ENCODE measurements at places on chromosomes 3 and 15. TPM values are rescaled to one million over a fixed set of nuclear protein-coding genes. Genes with fewer than 3 reads are reported as not detected.

- peak; percentile 60 for DNase-seq
These were observed 9.0 kb downstream of the PPM1M start for GRCh38 chr3:52254608-52255007.

The MEGF11 gene
- 0.97 TPM for total RNA-seq

The GOLGA8T gene
- not detected for total RNA-seq

The TRIM42 gene
- total RNA-seq = not detected

GRCh38 chr15:35874260-35874905, 328.4 kb upstream of the DPH6 start:
- no peak for DNase-seq

GRCh38 chr3:105862217-105862616, 6.6 kb downstream of the CBLB start:
- no peak for DNase-seq

The MOBP gene
- 0.11 TPM for total RNA-seq

- DNase-seq = peak; percentile 23
These were observed 29.7 kb upstream of the KLF13 start for GRCh38 chr15:31296646-31297574.

The CELF6 gene
- total RNA-seq = 1.8 TPM

- no peak for DNase-seq
These were observed 3.9 kb downstream of the NUP210 start for GRCh38 chr3:13415997-13416793.

- no peak for DNase-seq
These were observed 403.6 kb downstream of the TIGIT start for GRCh38 chr3:114697401-114697800.

DNA sequence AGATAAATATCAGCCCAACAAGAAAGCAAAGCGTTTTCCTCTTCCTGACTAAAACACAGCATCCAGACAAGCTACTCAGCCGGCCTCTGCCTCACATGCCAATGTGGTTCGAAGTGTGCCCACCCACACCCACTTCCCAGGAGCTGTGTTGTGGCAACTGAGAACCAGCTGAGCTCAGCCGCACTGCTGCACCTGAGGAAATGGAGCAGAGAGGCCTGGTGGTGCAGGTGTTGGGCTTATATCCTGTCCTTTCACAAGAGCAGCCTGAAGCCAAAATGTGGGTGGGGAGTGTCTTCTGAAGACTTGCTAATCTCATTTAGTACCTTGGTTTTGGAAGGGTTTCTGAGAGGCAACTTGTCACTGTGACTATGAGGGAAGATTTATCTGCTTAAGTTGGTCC, 23.0 kb upstream of the RETNLB start:
- no peak for DNase-seq

DNA sequence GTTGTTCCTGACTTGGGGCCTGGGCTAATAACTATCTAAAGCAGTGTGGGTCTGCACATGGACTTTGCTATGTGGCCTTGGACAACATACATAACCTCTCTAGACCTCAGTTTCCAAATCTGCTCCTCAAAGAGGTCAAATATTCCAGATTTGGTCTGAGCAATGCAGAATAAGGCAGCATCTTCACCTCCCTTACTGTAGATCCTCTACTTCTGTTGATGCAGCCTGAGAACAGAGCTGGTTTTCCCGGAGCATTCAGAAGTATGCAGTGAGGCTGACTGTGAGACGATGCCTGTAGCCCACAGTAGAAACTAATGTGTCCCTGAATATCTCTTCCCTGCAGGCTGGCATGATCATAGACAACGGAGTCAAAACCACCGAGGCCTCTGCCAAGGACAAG, 65.3 kb downstream of the MESD start:
- DNase-seq = no peak

- peak; percentile 53 for DNase-seq
These were observed 1.2 kb upstream of the MAP1A start for GRCh38 chr15:43516185-43516584.

GRCh38 chr15:69834267-69834666, 263.4 kb downstream of the TLE3 start:
- DNase-seq = no peak

The FETUB gene
- total RNA-seq = 8.3 TPM

DNA sequence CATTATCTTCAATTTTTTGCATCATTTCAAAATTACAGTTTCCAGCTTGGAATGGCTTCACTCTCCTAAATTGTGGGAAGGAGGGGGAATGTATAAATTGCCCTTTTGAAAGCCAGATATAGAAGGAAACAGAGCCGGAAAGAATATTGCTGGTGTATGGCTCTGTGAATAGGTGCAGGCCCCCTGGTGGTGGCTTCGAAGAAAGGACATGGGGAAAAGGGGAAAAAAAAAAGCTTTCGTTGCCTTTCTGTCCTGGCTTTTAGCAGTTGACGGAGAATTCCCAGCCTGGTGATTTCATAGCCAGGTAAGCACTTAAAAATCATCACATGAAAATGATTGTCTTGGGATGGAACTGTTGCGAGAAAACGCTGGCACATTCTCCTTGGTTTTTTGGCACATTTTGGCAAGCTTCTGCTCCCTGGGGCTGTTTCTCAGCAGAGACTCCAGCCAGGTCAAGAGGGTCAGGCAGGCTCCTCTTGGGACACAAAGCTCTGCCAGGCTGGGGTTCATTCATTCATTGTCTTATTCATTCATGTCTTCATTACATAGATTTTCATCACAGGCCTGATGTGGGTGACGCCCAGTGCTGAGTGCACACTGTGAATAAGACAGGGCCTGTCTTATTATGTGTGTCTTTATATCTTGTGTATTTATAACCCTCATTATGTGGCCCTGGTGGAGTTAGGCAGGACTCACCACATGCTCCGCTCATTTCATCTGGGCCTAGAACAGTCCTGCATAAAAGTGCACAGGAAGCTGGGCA, 300.0 kb upstream of the TPM1 start:
- DNase-seq = peak; percentile 83

The CDCP1 gene
- 43.8 TPM for total RNA-seq

The ZNF619 gene
- 6.0 TPM for total RNA-seq

- no peak for DNase-seq
These were observed 6.2 kb upstream of the MAP1A start for GRCh38 chr15:43511012-43511885.

The EIF4E3 gene
- 13.5 TPM for total RNA-seq

The PCBP4 gene
- 25.5 TPM for total RNA-seq

DNA sequence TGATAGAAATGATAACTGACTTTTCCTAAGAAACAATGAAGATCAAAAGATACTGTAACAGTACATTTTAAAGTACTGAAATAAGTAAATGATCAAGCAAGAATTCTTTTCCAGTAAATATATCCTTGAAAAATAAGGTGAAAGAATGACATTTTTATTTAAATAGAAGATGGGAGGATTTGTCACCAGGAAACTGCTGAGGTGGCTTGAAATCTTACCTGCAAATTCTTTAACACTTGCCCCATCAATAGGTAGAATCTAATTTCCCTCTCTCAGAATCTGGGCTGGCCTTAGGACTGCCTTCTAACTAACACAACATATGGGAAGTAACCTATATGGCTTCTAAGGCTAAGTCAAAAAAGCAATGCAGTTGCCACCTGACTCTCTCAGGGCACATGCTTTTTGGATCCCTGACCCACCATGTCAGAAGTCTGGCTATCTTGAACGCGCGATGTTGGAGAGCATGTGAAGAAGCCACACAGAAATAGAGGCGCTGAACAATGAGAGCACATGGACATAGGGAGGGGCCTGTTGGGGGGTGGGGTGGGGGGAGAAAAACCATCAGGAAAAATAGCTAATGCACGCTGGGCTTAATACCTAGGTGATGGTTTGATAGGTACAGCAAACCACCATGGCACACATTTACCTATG, 11.5 kb downstream of the ACSBG1 start:
- DNase-seq = no peak

- no peak for DNase-seq
These were observed 5.2 kb downstream of the LCMT2 start for GRCh38 chr15:43325039-43325684.

The DPPA2 gene
- not detected for total RNA-seq

The ANKRD63 gene
- total RNA-seq = not detected

DNA sequence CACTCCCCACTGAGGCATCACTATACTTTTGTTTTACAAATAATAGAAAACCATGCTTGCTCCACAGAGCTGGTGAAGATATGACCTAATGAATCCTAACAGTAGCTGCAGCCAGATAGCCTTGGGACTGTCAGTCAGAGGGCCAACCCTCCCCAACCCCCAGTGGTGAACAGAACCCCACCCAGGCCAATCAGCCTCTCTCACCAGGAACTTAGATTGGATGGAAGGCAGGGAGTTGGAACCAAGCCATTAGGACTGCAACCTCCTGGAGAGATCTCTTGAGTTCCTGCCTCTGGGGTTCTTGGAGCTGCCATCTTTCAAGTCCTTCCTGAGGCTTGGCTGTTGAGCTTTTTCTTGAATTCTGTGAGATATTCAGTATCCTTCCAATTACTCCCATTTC, 3.0 kb upstream of the MRPS22 start:
- DNase-seq = no peak

The UBAP1L gene
- total RNA-seq = 3.2 TPM

DNA sequence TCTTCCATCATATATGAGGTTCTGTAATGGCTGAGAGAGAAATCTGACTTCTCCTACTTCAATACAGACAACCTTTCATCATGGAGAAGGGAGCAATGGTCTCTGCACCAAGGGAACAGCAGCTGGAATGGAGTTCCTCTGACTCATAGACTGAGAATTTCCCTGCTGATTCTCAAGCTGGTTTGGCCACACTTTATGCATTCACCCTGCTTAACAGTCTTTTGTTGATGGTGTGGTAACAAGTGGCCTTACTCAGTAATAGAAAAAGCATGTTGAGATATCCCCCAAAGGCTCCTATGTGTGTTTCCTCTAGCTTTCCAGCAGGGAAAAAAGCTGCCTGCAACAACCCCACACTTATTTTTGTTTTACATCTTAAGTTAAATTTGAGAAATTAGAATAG, 138.1 kb downstream of the GREM1 start:
- DNase-seq = peak; percentile 47

GRCh38 chr15:69996321-69997160, 101.2 kb downstream of the TLE3 start:
- DNase-seq = no peak

DNA sequence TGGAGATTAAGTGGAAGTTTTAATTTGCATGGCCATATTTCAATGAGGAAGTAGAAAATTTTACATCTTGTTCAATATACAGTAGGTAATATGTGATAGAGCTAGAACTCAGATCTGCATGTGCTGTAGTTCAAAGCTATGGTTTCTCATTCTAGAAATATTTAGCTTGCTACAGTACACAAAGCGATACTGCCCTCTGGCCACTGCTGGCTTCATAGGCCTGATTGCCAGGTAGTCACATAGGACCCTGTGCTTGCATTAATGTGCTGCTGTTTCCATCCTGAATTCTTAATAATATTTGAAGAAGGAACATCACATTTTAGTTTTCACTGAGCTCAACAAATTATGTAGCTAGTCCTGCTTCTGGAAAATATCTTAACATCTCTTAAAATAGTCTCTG, 87.0 kb downstream of the PLSCR2 start:
- no peak for DNase-seq

DNA sequence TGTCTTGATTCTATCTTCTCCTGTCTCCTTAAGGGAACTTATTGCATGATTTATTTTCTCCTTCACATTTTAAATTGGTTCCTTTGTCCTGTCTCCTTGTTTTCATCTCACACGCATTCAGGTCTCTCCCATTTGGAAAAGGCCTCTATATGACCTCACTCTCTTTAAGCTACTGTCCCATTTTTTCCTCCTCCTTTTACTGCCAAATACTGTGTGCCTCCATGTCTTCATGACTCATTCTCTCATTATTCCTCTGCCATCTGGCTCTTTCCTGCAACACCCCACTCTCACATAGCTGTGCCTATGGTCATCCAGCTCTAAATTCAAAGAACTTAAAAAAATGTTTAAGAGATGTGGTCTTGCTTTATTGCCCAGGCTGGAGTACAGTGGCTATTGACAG, 48.0 kb downstream of the TYRO3 start:
- DNase-seq = no peak

The RBP2 gene
- total RNA-seq = not detected

- no peak for DNase-seq
These were observed 44.7 kb downstream of the IFT57 start for GRCh38 chr3:108177536-108177935.

GRCh38 chr15:36007699-36008098, 461.7 kb upstream of the DPH6 start:
- no peak for DNase-seq

The GHSR gene
- not detected for total RNA-seq

DNA sequence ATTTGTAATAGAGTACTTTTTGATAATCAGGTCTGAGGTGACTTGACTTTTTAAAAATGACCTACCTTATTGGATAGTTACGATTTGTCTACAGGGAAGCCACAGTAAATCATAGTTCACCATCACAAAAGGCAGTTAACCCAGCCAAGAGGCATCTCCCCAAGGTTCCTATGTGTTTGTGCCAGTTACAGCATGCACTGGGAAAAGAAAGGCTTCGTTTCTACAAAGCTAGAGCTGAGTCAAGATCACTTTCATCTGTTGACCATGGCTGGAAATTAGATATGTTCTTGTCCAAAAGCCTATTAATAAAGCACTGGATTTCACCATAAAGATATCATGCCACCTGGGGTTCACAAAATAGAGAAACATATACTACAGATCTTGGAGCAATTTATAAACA, 139.9 kb downstream of the GREM1 start:
- DNase-seq = no peak

The GOLGA6L7 gene
- total RNA-seq = not detected

GRCh38 chr3:194045289-194045688, 90.7 kb upstream of the HES1 start:
- no peak for DNase-seq

The MB21D2 gene
- total RNA-seq = 7.9 TPM

GRCh38 chr3:38207254-38208003, 42.1 kb downstream of the OXSR1 start:
- DNase-seq = no peak

The ITGA11 gene
- 3.5 TPM for total RNA-seq

DNA sequence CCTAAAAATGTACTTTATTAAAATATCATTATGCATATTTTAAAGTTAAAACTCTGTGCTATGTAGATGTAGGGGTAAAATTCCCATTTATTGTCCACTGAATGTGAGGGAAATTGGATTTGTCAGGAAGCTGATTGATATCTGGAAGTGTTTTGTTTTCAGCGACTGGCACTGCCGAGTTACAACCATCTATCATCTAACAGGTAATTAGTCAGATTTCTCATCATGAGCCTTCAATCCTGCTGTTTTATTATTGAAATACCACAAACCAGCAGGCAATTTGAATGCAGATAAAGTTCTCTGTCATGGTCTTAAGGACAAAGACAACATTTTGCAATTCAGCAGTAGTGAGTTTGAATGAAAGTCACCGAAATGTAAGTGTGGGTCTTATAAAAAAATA, 40.5 kb downstream of the ZIC1 start:
- no peak for DNase-seq

GRCh38 chr15:41513506-41514227, at the start of gene LTK:
Gene LTK (minus strand): TSS chr15:41513827. CDS start chr15:41513709, 118 bp downstream.
- DNase-seq = no peak

The SAMD7 gene
- total RNA-seq = not detected

DNA sequence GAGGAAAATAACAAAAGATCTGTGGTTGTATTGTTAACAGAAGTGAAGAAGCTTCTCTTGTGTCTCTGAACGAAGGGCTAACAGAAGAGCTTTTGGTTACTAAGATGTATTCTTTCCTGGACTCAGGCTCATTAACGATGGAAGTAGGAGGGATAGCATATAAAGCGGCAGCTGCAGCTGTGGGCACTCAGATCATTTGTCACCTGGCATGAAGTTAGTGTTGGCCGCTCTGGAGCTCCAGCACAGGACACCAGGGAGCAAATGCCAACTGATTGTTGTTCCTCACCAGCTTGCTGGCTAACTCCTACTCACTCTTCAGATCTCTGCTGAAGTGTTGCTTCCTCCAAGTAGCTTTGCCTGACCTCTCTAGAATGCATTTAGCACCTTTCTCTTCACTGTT, 15.5 kb upstream of the SLITRK3 start:
- no peak for DNase-seq

Measured in lower leg skin (tissue), 4 donors.